ENCODE measurements at places on chromosomes 6 and 20. TPM values are rescaled to one million over a fixed set of nuclear protein-coding genes. Genes with fewer than 3 reads are reported as not detected.

- no peak for DNase-seq
Observed at GRCh38 chr6:21907291-21907690, 313.7 kb downstream of the SOX4 start.

- DNase-seq = no peak
Observed at GRCh38 chr20:45796337-45797065, 4.7 kb downstream of the DNTTIP1 start.

DNA sequence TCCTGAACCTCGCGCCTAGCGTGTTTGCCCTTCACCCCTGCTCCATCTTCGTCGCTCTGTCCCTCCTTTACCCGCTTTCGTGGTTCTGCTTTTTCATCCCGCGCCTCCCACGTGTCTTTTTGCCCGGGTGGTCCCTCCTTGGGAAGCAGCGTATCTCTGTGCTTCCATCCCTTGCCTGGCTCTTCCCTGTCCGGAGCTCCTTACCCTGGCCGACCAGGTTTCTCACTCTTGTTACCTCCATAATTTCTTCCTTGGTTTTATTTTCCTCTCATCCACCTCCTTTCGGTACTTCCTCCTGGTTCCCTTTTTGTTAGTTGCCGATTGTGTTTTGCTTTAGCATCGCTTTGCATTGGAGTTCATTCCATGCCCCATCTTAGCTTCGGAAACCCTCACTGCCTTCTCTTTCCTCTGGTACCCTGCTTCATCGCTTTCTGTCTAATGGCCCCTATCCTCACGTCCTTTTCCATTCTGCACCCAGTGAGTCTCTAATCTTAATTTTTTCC lies 735 bp downstream of the FAM135A start:
- DNase-seq = no peak

PTCRA gene
- total RNA-seq = not detected

PABPC1L gene
- total RNA-seq = 21.3 TPM

Data from transverse colon (tissue), 4 donors.